ENCODE measurements at places on chromosomes 16 and 17.

GRCh38 chr17:82239401-82239925 lies 10.6 kb downstream of the SLC16A3 start:
- DNase-seq = no peak

DNA sequence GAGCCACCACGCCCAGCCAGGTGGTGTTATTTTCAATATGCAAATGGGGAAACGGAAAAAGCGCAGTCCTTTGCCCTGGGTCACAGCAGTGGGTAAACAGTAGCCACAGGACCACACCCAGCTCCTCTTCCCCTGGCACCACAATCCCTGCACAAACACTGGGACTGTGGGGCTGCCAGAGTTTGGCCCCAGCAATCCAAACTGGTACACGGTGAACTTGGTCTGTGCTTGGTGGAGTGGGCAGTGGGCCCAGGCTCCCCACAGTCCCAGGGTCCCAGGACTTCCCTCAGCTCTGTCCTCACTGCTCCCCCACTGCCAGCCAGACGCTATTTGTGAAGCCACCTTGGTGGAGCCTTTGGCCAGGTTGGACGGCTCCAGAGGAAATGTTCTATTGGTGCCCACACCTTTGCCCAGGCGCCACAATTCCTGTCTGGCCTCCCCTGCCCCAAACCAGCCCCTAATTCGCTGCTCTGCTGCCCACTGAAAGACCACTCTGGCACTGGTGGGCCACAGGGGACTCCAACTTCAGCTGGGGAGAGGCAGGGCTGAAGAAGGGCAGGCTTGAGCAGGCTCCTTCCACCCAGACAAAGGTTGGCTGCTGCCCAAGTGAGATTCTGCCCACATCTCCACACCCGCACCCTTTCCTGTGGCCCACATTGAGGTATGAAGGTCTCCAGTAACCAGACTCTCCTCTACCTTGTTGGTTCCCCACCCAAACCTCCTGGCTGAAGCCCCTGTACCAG lies 2.1 kb downstream of the CHAD start:
- no peak for DNase-seq

- no peak for DNase-seq
These were observed 45.9 kb downstream of the KANSL1 start for GRCh38 chr17:46147296-46147695.

- DNase-seq = no peak
These were observed 3.1 kb upstream of the WDR90 start for GRCh38 chr16:645852-646678.

DNA sequence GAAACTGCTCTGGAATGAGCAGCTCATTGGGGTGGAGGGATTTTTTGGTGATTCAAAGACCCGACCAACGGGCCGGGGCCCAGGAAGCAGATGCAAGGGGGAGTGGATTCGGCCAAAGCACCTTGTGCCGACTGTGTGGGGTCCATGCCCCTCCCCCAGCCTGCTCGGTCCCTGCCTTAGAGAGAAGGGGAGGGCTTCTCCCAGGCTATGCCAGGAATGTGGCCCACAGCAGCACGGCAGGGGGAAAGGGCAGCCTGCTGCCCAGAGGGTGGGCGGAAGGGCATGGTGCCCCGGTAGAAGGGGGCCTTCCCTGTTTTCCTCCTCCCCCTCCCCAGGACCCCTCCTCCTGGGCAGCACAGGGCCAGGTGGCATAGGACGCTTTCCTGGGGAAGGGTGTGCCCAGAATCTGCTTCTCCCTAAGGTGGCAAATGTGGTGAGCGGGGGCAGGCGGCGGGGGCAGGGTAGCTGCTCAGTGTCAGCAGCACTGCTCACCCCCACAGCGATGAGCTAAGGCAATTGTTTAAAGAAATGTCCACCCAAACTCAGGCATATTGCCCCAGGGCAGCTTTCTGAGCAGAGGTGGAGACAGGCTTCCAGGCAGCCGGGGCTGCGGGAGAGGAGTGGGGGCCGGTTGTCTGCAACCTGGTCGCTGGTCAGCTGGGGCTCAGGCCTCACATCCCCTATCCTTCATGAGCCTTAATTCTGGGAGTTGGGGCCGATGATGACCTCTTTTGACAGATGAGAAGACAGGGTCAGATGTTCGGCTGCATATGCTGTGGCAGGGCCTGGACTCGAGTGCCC lies 33.9 kb upstream of the MLKL start:
- no peak for DNase-seq

DNA sequence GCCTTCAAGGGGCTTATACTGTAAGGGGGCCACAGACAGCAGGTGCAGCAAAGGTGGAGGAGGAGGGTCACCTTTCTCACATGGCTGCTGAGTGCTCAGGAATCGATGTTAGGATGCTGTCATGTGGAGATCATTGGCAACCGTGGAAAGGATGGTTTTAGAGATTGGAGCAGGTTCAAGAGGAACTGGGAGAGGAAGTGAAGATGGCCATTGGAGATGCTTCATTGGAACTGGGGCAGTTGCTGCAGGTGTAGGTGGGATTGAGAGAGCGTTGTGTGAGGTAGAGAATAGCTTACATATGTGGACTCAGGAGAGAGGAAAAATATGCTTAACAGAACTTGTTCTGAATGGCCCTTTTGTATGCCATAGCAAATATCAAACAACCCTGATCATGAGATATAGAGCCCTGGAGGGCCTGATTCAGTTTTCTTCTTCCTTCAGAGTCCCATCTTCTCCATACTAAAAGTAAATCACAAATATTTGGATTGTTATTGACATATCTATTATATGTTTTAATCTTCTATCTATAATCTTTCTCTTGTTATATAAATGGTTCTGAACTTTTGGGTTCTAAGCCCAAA lies 40.8 kb downstream of the LDHD start:
- no peak for DNase-seq

GRCh38 chr17:57874434-57875289 lies 24.8 kb upstream of the MRPS23 start:
- peak; percentile 76 for DNase-seq

DNA sequence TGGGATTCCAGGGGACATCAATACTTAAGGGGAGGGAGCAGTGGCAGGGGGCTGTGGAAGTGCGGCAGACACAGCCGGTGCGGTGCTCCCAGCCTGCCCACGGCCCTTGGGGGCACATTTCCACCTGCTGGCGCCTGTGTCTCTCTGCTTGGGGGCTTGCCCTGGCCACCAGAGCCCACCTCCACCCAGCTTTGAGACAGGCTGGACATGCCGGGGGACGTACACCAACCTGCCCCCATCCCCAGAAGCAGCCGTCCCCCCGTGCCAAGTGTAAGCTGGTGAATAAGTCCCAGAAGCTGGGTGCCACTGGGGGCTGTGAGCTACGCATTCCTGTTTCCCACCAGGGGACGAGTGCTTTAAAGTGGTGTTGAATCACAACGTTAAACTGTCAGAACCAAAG lies 172.6 kb downstream of the GSG1L start:
- DNase-seq = no peak

- no peak for DNase-seq
These were observed 113.1 kb downstream of the SNX29 start for GRCh38 chr16:12089492-12090150.

DNA sequence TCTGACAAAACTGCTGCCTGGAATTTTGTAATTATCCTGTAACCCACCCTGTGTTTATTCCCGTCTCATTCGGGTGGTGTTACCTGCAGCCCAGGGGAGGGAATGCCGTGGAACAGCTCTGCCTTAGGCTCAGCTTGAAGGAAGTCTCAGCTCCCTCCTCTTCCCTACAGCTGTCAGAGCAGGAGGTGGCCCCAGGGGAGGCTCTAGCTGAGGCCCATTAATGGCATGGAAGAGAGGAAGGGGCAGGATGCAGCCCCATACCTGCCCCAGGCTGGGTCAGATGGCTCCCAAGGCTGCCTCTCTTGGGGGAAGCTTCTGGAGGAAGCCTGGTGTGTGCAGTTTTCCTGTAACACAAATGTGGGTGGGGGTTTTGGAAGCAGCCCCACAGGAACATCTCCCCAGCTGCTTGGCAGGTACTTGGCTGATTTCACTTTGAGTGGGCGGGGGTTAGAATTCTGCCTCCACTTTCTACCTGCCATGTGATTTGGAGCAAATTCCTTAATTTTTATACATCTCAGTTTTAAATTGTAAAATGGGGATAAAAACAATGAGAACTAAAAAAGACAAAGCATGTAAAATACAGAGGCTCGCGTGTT lies 103.9 kb downstream of the MGAT5B start:
- DNase-seq = no peak

GRCh38 chr16:31329671-31330552 lies 25.1 kb upstream of the ITGAX start:
- no peak for DNase-seq

DNA sequence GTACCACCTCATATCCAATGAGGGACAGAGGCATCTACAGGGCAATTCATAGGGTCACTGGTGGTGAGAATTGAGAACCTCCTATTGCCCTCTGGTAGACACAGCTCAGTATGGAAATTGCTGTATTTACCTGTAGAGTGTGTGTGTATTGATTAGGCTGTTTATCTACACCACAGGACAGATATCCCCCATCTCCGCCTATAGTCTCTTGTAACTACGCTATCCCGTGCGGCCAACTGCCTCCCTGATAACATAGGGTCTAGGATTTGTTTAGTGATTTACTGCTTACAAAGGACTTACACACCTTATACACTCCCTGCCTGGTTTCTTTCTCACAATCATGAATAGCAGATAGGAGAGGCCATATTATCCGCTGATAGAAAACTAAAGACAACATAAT lies 1.7 kb upstream of the STAT3 start:
- no peak for DNase-seq

DNA sequence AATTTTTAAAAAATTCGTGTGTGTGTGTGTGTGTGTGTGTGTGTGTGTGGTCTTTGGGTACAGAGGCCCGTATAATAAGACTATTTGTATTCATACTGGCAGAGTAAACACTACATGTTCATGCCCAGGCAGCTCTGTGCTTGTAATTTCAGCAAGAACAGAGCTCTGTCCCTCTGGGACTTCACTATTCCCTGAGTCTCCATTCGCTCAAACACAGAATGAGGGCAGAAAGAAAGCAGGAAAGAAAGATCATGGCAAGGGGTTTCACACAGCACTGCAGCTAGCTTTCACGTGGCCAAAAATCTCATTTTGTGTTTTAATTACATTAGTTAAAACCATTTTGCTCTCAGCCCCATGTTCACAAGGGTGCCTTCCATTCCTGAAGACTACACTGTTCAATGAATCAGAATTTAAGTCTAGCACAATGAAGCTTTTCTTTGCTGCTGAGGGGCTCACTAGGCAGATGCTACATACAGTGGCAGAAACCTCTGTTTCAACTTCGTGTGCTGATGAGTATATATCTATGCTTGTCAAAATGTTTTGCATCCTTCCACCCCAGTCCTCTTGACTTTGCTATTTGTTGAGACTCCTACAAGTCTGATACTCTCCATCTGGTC lies 198.4 kb upstream of the C17orf78 start:
- DNase-seq = no peak

DNA sequence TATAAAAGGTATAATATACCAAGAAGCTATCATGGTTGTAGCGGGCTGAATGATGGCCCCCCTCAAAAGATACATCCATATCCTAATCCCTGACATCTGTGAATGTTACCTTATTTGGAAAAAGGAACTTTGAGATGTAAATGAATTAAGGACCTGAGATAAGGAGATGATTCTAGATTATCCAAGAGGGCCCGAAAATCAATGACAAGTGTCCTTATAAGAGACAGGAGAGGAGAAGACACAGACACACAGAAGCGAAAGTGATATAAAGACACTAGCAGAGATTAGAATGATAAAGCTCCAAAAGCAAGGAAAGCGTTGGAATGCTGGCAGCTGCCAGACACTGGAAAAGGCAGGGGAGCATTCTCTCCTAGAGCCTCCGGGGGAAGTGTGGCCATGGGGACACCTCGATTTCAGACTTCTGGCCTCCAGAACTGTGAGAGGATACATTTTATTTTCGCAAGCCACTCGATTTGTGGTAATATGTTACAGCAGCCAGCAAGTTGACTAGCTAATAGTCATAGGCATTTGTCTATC lies 12.5 kb upstream of the GP1BA start:
- no peak for DNase-seq

DNA sequence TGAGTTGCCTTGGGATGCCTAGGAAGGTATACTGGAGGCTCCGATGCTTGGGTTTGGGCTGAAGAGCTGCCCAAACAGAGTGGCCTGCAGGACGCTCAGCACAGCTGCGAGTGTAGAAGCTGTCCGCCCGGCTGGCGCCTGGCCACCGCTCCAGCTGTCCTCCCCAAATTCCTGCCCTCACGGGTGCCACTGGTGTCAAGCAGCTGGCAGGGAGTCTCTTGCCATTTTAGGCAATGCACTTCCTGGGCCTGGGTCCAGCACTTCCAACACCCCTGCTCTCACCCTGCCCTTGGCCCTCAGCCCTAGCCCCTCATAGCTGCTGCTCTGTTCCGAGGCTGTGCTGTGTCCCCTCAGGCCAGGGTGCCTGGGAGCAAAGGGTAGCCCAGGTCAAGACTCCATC lies 5.2 kb upstream of the PKMYT1 start:
- DNase-seq = no peak

GRCh38 chr16:69199382-69199781 lies 12.4 kb downstream of the SNTB2 start:
- DNase-seq = no peak

- DNase-seq = no peak
These were observed 268.1 kb downstream of the SOX9 start for GRCh38 chr17:72388765-72389473.

DNA sequence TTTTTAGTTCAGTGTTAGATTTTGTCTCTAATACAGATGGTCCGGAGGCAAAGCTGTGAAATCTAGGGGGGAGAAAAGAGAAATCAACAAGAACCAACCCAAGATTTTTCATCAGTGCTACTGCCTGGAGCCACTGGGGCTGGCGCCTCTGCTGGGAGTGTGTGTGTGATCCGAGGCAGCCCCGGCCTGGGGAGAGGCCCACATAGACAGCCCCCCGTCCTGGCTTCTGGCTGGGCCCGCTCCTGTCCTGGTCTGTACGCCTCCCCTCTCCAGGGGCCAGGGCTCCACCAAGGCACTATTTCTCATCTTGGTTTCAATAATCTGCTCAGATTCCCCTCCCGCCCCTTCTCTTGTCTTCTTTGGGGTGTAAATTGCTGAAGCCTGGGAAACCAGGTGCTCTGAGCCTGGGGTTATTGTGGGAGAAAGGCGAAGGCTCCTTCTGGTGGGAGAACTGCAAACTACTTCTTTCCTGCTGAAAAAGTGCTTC lies 7.8 kb downstream of the BAHCC1 start:
- no peak for DNase-seq

- no peak for DNase-seq
These were observed 7.9 kb downstream of the SMCR8 start for GRCh38 chr17:18323007-18323406.

- DNase-seq = no peak
These were observed 7.2 kb downstream of the RASL10B start for GRCh38 chr17:35738519-35739133.

All from BE2C (cell line).